CD4-positive, alpha-beta T cell treated with Interleukin-6 for 4 hours (primary cell): ENCODE measurements at places on chromosomes 7 and 10.

GRCh38 chr7:80037689-80038088, 96.9 kb upstream of the GNAI1 start:
- DNase-seq: no peak

DNA sequence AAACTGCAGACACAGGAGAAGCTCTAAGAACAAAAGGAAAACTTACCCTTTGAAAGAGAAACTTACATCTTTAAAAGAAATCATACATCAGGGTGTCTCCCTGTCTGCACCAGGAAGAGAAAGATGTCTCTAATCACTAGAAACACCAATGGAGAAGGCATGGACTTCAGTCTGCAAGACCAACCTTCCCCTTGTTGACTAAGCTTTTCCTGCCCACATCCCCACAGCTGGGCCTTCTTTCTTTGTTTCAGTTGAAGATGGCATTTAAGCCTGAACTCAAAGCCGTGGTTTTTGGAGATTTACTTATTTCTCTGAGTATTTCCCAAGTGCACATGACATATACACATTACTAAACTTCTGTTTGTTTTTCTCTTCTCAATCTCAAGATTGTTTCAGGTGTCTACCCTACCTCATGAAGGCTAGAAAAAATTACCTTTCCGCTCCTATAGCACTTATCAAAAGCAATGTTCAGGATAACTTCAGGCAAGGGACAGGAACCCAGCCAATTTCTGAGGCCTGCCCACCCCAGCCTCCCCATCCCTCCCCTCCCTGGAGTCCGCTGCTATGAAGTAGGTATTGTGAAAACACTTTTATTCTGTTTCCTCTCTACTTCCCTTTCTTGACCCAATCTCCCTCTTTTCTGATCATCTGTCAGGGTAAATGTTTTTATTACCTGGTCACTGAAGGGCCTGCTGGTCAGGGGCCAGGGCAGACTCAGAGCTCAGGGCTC, 2.8 kb upstream of the SLC29A3 start:
- no peak for DNase-seq

- no peak for DNase-seq
These were observed 3.7 kb upstream of the MCU start for GRCh38 chr10:72688208-72688651.

DNA sequence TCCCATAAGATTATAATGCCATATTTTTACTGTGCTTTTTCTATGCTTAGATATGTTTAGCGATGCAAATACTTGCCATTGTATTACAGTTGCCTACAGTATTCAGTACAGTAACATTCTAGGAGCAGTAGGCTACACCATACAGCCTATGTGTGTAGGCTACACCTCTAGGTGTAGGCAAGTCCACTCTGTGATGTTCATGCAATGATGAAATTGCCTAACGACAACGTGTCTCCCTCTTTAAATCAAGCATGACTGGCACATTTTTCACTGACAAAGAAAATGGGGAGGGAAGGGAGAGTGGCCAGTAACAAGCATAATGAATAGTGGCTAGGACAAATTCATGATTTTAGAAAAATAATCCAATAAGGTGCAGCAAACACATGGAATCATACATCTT, 1.7 kb downstream of the NCAPG2 start:
- no peak for DNase-seq

GRCh38 chr10:65723525-65723924, 1202.3 kb upstream of the LRRTM3 start:
- DNase-seq: no peak
